Panc1 (cell line): ENCODE measurements at places on chromosomes 2 and 18. TPM values are rescaled to one million over a fixed set of nuclear protein-coding genes. Genes with fewer than 3 reads are reported as not detected.

Gene WNT6
- 8.1 TPM for total RNA-seq

Gene HOXD3
- 1.8 TPM for total RNA-seq

Gene DLX2
- total RNA-seq = 4.4 TPM

Gene GTF2A1L
- total RNA-seq = not detected

DNA sequence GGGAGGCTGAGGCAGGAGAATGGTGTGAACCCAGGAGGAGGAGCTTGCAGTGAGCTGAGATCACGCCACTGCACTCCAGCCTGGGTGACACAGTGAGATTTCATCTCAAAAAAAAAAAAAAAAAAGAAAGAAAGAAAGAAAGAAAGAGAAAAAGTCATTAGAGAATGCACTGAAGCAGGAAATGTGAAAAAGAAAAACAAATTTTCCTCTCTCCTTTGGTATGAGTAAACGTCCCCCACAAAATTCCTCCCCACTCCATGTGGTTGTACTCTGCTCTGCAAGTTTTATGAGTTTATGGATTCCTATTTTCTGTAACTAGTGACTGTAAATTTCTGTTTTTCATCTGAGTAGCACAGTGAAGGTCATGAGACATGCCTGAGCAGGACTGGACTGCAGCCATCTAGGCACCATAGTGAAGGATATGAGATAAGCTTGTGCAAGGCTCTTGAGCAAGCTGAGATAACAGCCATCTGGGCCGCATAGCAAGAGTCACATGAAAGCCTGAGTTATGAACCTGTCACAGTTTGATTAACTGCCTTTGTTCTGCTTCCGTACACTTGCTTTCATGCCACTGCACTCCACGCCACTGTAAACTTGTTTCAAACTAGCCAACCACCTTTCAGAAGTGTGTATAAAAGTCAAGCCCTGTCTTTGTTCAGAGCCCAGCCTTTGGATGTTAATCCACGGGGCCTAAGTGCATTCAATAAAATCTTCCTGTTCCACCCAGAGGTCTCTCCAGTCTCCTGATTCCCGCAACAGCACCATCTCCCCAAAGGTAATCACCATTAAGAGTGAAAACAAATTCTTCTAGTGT lies 50.2 kb downstream of the SKA1 start:
- DNase-seq = no peak

DNA sequence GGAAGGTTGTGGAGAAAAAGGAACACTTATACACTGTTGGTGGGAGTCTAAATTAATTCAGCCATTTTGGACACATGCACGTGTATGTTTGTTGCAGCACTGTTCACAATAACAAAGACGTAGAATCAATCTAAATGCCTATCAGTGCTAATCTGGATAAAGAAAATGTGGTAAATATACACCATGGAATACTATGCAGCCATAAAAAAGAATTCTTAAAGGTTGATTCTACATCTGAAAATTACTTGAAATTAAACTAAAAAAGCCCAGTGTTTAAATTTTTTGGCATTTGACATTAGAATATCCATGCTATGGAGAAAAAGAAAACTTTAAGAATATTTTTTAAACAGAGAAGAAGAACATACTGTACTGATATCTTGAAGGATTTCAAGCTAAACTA lies 84.0 kb downstream of the BMPR2 start:
- DNase-seq = no peak

- no peak for DNase-seq
Observed at GRCh38 chr2:39673018-39673417, 7.3 kb downstream of the TMEM178A start.

DNA sequence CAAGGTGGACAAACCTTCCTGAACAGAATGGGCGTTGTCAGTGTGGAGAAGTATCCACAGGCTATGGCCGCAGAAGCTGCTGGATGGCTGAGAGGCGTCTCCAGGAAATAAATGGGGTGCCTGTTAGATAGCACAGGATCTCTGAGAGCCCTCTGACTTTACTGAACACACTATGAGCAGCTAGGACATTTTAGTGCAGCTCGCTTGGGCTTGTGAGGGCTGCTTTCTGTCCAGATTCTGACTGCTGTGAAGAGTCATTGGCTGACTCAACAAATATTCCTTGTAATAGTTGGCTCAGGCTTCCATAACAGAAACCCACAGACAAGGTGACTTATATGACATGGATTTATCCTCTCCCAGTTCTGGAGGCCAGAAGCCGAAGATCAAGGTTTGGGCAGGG lies 100.2 kb upstream of the SNTG2 start:
- peak; percentile 24 for DNase-seq

- no peak for DNase-seq
Observed at GRCh38 chr2:102177814-102178478, 8.9 kb upstream of the IL1RL2 start.

- DNase-seq = no peak
Observed at GRCh38 chr2:235131334-235132305, 179.8 kb downstream of the SH3BP4 start.

- no peak for DNase-seq
Observed at GRCh38 chr2:152454960-152455359, 120.0 kb downstream of the FMNL2 start.

- no peak for DNase-seq
Observed at GRCh38 chr2:165462443-165462842, 7.1 kb upstream of the CSRNP3 start.

GRCh38 chr2:120423167-120423943 lies 77.4 kb downstream of the INHBB start:
- no peak for DNase-seq

- DNase-seq = no peak
Observed at GRCh38 chr18:9516437-9517064, 41.2 kb downstream of the RALBP1 start.

GRCh38 chr2:69740502-69740951 lies 1.4 kb upstream of the ANXA4 start:
- DNase-seq = no peak
